Stimulated activated CD8-positive, alpha-beta memory T cell treated with anti-CD3 and anti-CD28 coated beads, Interleukin-15, amount 100 ng/mL, for 24 hours (primary cell): ENCODE measurements at places on chromosomes 7 and 10.

DNA sequence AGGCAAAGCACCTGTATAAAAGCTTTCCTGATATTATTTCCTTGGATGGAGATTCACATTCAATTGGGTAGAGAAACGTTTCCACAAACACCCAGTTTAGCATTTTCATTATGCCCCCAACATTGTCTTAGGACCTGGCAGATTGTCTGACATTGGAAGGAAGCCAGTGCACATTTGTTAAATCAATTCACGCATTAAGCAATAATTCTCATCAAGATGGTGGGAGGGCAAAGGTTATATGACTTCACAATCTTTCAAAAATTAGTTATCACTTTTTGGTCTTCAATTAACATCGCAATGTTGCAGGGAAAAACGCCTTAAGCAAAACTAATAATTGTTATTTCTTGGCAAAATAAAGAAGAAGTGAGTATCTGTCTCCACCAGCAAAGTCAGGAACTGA is 16.4 kb downstream of the OPALIN start:
- DNase-seq = no peak

DNA sequence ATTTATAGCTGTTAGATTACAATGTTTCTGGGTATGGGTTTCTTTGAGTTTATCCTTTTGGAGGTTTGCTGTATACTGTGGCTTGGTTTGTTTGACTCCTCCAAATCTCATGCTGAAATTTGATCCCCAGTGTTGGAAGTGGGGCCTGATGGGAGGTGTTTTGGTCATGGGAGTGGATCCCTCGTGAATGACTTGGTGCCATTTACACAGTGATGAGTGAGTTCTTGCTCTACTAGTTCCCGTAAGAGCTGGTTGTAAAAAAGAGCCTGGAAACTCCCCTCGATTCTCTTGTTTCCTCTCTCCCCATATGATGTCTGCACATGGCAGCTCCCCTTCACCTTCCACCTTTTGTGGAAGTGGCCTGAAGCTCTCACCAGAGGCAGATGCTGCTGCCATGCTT is 324.1 kb downstream of the C7orf25 start:
- DNase-seq = no peak

- DNase-seq = peak; percentile 21
Observed at GRCh38 chr7:100632951-100633717, 8.2 kb downstream of the TFR2 start.

GRCh38 chr7:137694405-137694804 is 152.4 kb downstream of the DGKI start:
- DNase-seq = no peak

DNA sequence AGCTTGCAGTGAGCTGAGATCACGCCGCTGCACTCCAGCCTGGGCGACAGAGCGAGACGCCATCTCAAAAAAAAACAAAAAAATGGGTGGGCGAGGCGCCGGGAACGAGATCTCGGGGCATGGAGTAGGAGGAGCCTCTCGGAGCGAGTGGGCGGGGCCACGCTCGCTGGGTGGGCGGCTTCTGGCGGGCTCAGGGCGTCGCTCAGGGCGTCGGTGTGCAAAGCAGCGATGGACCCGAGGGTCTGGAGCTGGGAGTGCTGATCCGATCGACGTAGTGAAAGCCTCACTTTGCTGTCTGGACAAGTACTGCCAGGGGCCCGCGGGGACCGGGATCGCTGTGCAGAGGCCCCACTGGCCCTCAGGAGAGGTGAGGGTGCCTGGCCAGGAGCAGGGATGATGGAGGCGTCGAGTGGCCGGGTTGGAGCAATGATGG is 22.6 kb upstream of the AMZ1 start:
- no peak for DNase-seq

- DNase-seq = no peak
Observed at GRCh38 chr10:128443925-128444518, 317.8 kb upstream of the MKI67 start.
